T-helper 9 cell (primary cell): ENCODE measurements at places on chromosomes 12 and 14.

DNA sequence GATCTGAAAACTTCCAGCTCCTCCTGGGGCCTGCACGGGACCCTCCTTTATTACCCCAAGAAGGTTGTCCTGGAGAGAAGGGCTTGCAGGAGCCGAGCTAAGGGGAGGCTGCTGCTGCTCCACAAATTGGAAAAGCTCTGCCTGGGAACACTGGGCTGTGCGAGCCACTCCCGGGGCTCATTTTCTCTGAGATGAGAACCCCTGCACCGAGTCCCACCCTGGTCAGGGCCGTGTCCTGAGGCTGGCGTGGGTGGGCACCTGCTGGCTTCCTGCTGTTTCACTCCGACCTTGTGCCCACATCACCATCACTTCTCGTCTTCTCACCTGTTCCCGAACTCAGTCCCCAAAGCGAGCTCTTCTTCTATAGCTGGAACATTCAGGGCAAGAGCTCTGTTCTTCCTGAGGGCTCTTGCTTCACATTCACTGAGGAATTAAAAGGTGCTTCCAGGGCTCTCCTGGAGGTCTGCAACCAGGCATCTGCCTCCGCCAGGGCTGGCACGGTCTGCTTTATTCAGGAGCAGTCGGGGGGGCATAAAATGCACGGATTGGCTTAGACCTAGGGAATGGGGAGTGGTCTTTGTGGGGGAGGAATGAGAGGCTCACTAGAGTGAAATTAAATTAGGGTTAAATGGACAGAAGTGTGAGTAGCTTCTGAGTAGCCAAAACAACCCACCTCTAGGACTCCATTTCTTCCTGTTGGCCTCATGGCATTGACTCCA is 98.5 kb downstream of the ADGRD1 start:
- DNase-seq: no peak

DNA sequence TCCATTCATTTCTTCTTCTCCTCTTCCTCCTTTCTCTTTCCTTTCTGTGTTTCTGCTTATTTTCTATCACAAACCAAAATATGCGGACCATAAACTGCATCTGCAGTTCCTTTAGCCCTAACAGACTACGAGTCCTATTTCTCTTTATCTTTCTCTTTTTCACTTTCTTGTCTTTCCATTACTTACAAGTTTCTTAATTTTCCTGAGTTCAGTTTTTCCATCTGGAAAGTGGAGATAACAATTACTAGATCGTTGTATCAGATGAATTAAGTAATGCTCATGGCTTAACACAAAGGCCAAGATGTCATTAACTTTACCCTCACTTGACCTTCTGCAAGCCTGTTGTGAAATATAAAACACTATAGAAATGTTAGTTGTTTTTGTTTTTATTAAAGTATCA is 983 bp upstream of the COPS7A start:
- DNase-seq: no peak

DNA sequence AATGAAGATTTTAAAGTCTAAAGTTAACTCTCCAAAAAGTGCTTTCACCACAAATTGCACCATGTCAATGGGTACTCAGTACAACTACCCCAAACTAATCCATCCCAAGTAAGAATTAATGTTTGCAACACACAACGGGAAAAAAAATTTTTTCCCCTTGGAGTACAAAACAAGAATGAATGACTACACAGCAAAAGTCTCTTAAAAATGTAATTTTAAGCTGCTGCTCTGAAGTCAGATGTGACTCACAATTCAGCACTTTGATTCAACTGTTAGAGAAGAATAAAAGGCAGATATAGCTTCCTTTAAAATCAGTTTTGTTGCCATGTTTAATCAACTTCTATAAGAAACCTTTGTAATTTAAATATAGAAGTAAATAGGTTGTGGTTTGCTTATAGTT is 42.5 kb upstream of the VPS33A start:
- DNase-seq: no peak

DNA sequence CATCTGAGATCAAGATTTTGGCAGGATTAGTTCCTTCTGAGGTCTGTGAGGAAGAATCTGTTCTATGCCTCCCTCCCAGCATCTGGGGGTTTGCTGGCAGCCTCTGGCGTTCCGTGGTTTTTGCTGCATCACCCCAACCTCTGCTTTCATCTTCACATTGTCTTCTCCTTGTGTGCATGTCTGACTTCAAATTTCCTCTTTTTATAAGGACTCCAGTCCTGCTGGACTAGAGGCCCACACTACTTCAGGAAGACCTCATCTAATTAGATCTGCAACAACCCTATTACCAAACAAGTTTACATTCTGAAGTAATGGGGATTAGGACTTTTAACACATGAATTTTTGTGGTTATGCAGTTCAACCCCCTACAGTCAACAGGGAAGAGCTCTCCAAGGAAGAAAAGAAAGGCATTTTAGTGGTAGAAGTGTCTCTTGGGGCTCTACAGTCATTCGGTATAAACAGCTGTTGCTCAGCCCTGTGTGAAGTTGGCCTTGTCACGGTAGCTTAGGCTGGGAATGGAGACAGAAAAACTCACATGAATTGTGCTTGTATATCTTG is 89.7 kb downstream of the CAND1 start:
- no peak for DNase-seq

DNA sequence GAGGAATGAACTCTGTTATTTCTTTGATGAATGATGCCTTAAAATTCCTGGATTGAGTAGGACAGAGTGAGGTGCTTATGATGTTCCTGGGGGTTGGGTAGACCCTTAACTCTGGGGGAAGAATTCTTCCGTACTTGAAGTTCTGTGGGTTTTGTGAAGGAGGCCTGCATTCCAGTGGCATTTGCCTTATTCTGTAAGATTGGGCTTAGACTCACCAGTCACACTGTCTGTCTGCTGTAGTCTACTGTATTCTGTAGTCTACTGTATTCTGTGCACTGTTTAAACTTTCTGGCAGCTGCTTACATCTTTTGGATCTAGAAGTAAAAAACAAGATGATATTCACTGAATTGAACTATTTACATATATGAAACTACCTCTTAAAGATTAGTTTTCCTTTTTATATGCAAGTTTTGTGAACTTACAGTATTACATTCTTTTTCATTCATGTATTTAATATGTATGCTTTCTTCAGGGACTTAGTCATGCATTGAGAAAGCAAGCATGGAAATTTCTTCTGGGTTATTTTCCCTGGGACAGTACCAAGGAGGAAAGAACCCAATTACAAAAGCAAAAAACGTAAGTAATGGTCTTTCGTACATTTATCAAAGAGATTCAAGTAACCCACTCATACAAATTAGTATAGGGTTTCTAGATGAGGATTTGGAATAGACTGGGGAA is 42.3 kb upstream of the TPH2 start:
- DNase-seq: no peak

GRCh38 chr12:92735131-92735721 is 32.4 kb downstream of the PLEKHG7 start:
- DNase-seq: no peak

DNA sequence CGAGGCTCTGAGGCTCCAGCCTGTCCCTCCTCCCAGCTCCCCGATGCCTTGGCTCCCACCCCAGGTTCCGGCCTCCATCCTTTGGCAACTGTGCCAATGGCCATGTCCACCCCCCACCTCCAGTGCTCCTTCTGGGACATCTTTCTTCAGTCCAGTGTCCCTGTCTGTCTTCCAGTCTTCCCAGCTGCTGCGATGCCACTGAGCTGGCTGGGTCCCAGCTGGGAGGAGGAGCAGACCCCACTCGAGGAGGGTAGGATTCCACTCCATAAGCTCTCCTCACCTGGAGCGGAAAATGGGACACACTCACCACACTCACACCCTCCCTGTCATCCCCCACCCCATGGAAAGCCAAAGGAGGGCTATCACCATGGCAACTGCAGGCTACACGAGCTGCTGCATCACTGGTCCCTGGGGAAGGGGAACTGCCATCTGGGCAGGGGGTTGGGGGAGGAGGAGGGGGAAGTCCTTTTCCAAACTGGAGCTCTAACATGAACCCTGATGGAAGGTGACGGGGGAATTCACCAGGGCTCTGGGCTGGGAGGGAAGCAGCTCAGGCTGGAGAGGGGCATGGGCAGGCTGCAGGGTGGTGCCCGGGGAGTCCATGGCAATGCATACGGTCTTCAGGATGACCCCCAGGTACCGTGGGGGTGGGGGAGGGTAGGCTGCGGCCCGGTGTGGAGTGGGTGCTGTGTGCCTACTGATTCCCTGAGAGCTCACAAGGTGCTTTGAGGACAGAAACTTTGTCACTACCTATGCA is 94.3 kb downstream of the LRRC74A start:
- DNase-seq: no peak

GRCh38 chr12:54891717-54892478 is 37.6 kb downstream of the MUCL1 start:
- no peak for DNase-seq

GRCh38 chr12:104494793-104495158 is 38.0 kb downstream of the CHST11 start:
- DNase-seq: no peak

DNA sequence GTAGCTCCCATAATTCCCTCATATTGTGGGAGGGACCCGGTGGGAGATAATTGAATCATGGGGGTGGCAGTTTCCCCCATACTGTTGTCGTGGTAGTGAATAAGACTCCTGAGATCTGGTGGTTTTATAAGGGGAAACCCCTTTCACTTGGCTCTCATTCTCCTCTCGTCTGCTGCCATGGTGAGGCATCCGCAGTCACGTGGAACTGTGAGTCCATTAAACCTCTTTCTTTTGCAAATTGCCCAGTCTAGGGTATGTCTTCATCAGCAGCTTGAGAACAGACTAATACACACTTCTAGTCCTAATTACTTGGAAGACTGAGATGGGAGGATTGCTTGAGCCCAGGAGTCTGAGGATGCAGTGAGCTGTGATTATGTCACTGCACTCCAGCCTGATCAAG is 64.4 kb downstream of the TMX1 start:
- no peak for DNase-seq

DNA sequence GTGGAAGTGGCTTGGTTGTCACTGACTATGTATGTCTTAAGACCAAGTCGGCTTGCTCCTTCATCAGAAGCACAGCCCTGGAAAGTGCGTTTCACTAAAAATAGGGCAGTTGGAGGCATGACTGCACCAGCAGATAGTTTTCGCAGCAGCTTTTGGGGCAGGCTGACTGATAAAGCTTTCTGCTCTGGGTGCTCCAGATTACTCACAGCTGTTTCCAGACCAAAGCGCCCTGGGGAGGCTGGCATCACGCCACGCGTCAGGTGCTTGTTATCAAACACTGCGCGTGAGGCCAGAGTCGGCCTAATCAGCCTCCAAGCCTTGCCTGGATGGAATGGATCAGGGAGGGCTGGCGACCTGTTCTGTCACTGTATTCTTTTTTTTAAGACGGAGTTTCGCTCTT is 13.3 kb upstream of the LRRC10 start:
- no peak for DNase-seq

DNA sequence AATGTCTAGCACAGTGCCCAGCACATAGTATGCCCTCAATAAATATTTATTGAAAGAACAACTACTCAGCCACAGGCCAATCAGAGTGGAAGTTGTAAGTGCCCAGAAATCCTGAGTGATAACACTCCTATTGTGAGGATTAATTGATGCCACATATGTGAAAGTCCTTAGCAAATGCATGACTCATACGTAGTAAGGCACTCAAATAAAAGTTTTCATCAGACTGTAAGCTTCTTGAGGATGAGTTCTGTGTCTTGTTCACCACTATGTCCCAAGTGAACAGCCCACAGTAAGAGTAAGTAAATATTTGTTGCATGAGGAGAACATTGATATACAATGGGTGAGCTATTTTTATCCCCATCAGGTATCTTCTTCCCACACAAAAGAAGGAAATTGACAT is 24.7 kb upstream of the ANO6 start:
- DNase-seq: no peak

GRCh38 chr14:76644855-76645518 is 116.3 kb upstream of the VASH1 start:
- DNase-seq: no peak

DNA sequence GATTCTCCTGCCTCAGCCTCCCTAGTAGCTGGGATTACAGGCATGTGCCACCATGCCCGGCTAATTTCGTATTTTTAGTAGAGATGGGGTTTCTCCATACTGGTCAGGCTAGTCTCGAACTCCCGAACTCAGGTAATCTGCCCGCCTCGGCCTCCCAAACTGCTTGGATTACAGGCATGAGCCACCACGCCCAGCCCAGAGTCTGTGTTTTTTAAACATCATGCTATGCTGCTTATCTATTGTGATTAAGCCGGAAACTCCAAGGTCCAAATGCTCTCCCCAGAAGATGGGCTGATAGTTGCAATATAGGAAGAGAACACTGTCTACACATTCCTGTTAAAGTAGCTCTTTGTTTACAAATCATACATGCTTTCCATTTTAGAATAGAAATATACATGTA is 30.5 kb upstream of the MAX start:
- no peak for DNase-seq

- DNase-seq: no peak
Observed at GRCh38 chr14:74402401-74403251, 23.4 kb downstream of the SYNDIG1L start.

DNA sequence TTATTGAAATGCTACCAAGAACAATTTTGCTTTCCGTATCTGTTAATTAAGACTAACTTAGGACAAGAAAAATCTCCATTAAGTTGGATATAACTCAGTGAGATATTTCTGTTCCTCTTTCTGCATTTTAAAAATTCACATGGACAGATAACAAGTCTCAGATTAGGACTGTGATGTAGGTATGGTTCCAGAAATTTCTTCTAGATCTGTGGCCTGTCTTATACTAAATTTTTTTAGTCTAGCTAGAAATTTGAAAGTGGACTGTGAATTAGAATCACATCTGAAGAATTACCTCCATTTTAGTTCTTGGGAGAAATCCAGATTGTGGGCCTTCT is 41.6 kb downstream of the USP15 start:
- no peak for DNase-seq

DNA sequence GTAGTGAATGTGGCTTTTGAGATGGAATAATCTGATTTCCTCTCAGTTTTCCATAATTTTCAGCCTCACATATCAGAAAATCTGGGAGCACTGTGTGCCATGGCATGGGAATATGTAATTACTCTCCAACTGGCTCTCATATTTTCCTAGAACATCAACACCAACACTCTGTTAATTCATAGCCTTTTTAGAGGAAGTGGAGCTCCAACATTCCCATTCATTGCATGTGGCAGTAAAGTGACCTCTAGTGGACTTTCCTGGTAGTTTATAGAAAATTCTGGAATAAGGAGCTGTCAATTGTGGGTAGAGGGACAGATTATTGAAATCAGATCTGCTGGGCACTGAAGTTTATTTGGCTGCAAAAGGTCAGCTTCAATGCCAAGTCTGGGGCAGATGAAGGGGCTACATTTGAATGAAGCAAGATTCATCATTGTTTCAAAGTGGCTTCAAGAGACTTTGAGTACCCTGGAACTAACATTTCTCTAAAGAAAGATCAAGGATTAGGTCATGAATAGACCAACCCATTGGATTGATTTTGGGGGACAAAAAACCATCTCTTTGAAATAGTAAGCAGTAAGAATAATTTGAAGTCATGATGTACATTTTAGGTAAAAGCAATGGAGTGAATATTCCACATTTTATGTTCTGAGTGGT is 23.6 kb upstream of the USP44 start:
- no peak for DNase-seq
